GOT3 (cell line): ENCODE measurements at places on chromosomes 3 and 15.

- no peak for DNase-seq
Observed at GRCh38 chr3:189947948-189948723, 172.6 kb downstream of the P3H2 start.

GRCh38 chr3:138222131-138222941 is 35.2 kb downstream of the ARMC8 start:
- DNase-seq: no peak

DNA sequence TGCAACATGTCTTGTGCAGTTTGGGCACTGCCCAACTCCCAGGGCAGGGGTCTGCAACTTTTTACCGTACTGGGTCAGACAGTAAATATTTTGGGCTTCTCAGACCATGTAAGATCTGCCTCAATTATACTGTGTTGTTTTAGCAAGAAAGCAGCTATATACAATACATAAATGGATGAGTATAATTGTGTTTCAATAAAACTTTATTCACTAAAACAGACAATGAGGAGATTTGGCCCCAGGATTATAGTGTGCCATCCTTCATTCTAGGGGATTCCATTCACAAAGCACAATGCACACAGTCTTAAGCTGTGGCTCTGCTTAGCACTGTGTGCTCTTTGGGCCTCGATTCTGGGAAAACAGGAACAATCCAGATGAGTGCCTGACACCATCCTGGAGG is 354.4 kb upstream of the PROK2 start:
- DNase-seq: no peak

GRCh38 chr3:13023235-13023970 is 49.8 kb downstream of the IQSEC1 start:
- no peak for DNase-seq

- DNase-seq: no peak
Observed at GRCh38 chr3:162141272-162141791, 644.7 kb downstream of the OTOL1 start.

GRCh38 chr3:186976837-186977750 is 46.8 kb downstream of the ST6GAL1 start:
- DNase-seq: no peak

DNA sequence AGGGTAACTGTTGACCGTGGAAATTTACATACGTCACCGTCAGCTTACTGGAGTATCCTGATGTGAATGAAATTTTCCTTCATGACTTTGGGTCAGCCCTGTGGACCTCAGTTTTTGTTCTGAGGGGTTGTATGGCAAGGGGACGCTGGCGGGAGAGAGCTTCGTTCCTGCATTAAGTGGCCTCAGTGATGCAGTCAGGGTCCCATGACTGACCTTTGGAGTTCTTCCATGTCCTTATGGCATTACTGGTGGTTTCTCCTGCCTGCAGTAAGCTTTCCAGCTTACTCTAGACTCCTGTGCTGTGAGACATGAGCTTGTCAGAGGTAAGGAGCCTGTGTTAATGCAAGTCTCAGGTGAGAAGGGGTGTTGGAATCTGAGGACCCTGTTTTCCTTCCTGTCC is 1.8 kb downstream of the CD276 start:
- no peak for DNase-seq

DNA sequence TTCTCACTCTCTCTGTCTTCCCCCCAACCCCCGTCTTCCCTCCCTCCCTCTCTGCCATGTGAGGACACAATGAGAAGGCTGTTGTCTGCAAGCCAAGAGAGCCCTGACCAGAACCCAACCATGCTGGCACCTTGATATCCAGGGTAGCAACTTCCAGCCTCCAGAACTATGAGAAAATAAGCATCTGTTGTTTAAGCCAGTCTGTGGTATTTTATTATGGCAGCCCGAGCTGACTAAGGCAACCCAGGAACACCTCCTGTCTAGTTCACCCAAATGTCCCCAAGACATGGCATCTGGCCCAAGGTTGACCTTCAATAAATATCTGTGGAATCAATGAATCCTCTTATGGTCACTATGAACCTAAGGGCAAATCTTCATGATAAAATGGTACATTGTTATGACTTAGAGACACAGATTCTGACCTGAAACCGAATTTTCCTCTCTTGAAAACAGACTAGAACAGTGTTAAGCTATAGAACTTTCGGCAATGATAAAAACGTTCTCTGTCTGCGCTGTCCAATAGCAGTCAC is 26.5 kb downstream of the RFTN1 start:
- no peak for DNase-seq

DNA sequence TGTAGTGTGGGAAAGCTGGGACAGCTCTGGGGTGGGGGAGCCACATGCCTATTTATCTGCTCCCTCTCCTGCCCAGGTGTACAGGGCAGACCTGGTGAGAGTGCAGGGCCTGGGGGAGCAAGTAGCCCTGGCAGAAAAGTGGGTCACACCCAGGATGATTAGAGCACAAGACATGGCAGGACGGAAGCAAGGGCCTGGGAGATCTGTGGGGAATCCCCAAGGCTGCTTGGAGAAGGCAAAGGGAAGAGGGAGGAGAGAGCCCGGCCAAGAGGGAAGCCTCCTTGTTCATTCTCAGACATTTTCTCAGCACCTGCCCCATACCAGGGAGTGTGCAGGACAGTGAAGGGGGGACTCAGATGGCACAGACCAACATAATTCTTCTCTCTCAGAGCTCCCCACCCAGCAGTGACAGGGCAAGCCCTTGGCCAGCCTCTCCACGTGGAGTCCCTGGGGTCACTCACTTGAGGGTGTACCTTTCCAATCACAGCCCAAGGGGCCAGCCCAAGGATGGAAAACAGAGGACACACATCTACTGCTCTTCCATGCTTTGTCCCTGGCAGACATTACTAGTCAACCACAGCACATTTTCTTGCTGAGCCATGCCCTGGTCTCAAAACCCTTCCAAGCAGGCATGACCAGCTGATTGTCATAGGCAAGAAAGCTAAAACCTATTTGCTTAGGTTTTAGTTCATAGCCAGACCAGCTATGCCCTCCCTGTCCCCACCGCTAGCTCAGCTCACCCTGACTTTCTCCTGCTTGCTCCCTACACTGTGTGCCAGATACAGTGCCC is 4.9 kb upstream of the DUSP7 start:
- DNase-seq: no peak

- DNase-seq: peak; percentile 29
Observed at GRCh38 chr3:128584412-128585020, 66.1 kb downstream of the RPN1 start.

- DNase-seq: no peak
Observed at GRCh38 chr15:60006873-60007272, 2.8 kb downstream of the FOXB1 start.

DNA sequence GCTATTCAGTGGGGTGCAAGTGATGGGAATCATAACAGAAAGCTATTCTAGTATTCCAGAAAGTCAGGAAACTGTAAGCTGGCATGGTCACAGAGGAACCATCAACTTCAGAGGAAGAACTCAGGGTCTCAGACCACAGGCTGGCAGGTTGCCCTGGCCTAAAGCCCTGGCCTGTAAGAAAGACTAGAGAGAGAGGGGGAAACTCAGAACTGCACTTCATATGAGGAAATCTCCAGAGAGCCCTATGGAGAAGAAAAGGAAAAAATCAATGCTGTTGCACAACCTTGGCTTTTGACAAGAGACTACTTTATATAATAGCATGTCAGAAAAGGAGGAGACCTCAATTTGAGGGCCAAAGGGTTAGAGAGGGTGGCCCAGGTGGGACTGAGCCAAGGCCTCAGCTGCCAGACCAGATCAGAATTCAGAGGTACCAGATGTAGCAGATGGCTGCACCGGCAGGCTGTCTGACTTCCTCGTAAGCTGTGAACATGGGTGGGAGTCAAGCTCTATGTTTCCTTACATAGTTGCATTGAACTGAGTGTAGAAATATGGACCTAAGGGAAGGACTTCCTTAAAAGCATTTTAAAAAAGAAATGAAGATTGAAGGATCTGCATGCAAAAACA is 333.8 kb downstream of the PDCD6IP start:
- DNase-seq: no peak

GRCh38 chr3:41244620-41245336 is 45.5 kb downstream of the CTNNB1 start:
- no peak for DNase-seq

GRCh38 chr3:151283907-151284461 is 5.6 kb upstream of the P2RY14 start:
- DNase-seq: no peak

- DNase-seq: no peak
Observed at GRCh38 chr3:36633060-36633459, 131.3 kb downstream of the DCLK3 start.

GRCh38 chr3:72018343-72018984 is 233.5 kb upstream of the PROK2 start:
- DNase-seq: no peak

DNA sequence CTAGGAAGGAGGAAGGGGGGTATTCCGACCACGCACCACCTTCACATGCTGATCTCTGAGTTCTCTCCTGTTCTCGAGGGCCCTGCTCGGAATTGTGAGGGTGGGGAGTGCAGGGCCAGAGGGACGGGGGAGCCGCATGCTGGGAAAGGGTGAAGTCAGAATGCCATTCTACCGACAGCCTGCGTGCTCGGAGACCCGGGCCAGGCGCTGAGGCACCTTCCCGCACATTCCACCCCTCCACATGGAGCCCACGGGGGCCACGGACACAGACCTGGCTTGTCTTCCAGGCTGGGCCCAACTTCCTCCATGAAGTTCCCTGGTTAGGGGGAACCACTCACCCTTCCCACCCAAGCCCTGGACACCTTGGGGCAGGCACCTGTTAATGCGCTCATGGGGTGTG is 28.7 kb upstream of the PIGZ start:
- DNase-seq: no peak

DNA sequence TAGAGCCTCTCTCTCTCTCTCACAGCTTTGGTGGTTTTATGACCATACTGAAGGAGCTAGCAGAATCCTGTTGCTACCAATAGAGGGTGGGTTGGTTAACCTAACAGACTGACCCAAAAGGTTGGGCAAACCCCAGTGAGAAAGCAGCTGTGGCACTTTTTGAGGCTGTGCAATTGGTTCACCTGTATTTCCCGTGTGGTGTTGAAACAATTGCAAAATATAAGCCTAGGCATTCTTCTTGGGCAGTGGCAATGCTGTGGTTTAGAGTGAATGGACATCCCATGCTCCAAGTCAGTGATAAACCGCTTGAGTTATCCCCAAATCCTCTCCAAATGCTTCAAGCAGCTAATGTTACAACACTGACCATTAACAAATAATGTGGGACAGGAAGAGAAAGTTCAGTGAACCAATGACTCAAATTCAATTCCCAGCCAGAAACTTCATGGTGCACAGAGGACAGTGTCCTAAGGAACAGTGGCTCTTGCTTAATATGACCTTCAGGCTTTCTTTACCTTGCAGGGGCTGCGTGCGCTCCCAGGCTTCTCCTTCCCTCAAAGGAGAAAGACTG is 261.9 kb upstream of the ICE2 start:
- no peak for DNase-seq

- DNase-seq: no peak
Observed at GRCh38 chr15:26443321-26443720, 329.5 kb downstream of the GABRB3 start.

DNA sequence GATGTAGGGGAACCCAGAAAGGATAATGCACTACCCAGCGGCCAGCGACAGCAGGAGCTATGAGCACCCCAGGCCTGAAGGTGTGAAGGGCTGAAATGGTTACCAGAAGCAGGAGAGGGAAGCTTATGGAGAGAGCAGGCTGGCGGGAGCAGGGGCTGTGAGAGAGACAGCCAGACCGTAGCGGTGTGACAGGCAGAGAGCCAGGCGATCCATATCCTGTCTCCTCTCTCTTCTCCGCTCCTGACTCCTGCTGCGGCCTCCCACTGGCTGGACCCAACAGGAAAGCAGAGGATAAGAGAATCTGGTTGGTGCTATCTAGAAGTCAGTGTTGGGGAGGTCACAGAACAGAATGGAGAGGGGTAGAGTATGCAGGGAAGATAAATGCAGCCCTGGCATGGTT is 49.9 kb downstream of the BTD start:
- DNase-seq: no peak

- DNase-seq: peak; percentile 35
Observed at GRCh38 chr15:72237029-72237852, 6.3 kb upstream of the PKM start.

GRCh38 chr3:42639192-42639591 is 14.3 kb upstream of the ZBTB47 start:
- no peak for DNase-seq

DNA sequence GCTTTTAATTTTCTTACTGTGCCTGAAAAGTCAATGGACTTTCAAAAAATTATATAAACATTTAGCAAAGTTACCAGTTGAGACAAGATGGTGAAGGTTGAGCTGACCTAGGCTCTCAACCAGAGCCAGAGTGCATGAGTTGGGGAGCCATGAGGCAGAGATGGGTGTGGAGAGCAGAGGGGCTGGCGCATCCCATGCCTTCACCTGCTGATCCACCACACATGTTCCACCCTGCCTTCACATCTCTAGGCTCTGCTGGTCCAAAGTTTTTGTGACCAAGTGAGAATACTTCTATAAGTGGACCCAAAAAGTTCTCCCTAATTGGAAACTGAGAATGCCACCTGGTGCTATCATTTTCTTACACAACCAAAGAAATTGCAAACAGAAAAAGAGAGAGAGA is 47.3 kb downstream of the CCR3 start:
- no peak for DNase-seq

DNA sequence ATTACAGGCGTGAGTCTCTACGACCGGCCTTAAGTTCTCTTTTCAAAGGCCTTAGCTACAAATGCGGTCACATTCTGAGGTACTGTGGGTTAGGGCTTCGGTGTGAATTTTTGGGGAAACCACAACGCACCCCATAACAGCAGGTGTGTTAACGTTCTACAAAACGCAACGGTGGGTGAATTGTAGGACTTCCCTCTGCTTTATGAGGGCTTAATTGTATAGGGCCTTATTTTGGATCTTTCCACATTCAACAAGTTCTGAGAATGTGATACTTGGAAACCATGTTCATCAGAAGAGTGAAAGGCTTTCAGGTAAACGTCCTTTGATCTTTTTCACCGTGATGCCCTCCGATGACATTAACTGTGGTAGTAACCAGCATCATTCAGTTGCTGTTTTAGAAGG is 998.6 kb upstream of the CFAP20DC start:
- DNase-seq: no peak
